ENCODE measurements at places on chromosomes 3 and 15. TPM values are rescaled to one million over a fixed set of nuclear protein-coding genes. Genes with fewer than 3 reads are reported as not detected.

The UROC1 gene
- not detected for total RNA-seq

The GOLGA6B gene
- total RNA-seq, result not detected

The CYP1A2 gene
- total RNA-seq, result not detected

The TUSC7 gene
- total RNA-seq, result not detected

The PTH1R gene
- total RNA-seq, result not detected

The DUOXA2 gene
- total RNA-seq, result not detected

The GUCA1C gene
- total RNA-seq, result not detected

The FSTL1 gene
- 0.40 TPM for total RNA-seq

The TMOD3 gene
- total RNA-seq, result 56.9 TPM

The COL7A1 gene
- 1.1 TPM for total RNA-seq

- no peaks in the 10 kb centered on the region for H3K27me3 ChIP-seq
- no peaks in the 10 kb centered on the region for H3K4me1 ChIP-seq
- H3K27ac ChIP-seq, result no peak overlapping the region
- H3K36me3 ChIP-seq, result no peaks in the 10 kb centered on the region
Measured at GRCh38 chr3:29426302-29427226, 145.7 kb downstream of the RBMS3 start.

- H3K27me3 ChIP-seq, result no peaks in the 10 kb centered on the region
- H3K4me1 ChIP-seq, result peaks cover 12% of the 10 kb centered on the region
- H3K36me3 ChIP-seq, result no peaks in the 10 kb centered on the region
Measured at GRCh38 chr3:53074366-53074696, 28.5 kb upstream of the SFMBT1 start.

- H3K27ac ChIP-seq, result no peak overlapping the region
- no peaks in the 10 kb centered on the region for H3K4me1 ChIP-seq
- no peaks in the 10 kb centered on the region for H3K27me3 ChIP-seq
- H3K36me3 ChIP-seq, result no peaks in the 10 kb centered on the region
- no peak overlapping the region for H3K4me3 ChIP-seq
Measured at GRCh38 chr15:47754312-47754711, 37.0 kb downstream of the SEMA6D start.

DNA sequence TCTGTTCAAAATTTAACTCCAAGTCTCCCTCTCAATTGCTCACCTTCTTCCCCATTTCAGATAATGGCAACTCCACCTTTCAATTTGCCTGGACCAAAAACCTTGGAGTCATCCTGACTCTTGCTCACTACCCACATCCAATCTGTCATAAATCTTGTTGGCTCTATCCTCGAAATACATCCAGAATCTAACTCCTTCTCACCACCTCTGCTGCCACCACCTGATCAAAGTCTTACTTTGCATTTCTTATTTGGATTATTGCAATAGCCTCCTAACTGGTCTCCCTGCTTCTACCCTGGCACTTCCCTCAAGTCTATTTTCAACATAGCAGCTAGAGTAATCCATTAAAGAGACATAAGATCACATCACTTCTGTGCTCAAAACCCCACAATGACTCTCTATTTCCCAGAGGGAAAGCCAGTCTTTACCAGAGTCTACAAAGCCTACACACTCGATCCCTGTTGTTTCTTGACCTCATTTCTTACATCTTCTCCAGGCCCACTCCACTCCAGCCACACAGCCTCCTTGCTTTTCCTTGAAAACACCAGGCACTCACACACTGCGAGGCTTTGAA is 86.6 kb downstream of the GPR156 start:
- no peak overlapping the region for H3K4me3 ChIP-seq
- H3K27ac ChIP-seq, result no peak overlapping the region
- H3K27me3 ChIP-seq, result no peaks in the 10 kb centered on the region
- no peaks in the 10 kb centered on the region for H3K36me3 ChIP-seq
- H3K4me1 ChIP-seq, result no peaks in the 10 kb centered on the region

- no peaks in the 10 kb centered on the region for H3K4me1 ChIP-seq
- no peak overlapping the region for H3K4me3 ChIP-seq
- no peak overlapping the region for H3K27ac ChIP-seq
- no peaks in the 10 kb centered on the region for H3K36me3 ChIP-seq
Measured at GRCh38 chr3:159803459-159803858, 185.2 kb upstream of the IL12A start.

GRCh38 chr15:47158573-47158972 is 558.7 kb upstream of the SEMA6D start:
- no peaks in the 10 kb centered on the region for H3K27me3 ChIP-seq
- no peaks in the 10 kb centered on the region for H3K36me3 ChIP-seq
- no peak for DNase-seq

DNA sequence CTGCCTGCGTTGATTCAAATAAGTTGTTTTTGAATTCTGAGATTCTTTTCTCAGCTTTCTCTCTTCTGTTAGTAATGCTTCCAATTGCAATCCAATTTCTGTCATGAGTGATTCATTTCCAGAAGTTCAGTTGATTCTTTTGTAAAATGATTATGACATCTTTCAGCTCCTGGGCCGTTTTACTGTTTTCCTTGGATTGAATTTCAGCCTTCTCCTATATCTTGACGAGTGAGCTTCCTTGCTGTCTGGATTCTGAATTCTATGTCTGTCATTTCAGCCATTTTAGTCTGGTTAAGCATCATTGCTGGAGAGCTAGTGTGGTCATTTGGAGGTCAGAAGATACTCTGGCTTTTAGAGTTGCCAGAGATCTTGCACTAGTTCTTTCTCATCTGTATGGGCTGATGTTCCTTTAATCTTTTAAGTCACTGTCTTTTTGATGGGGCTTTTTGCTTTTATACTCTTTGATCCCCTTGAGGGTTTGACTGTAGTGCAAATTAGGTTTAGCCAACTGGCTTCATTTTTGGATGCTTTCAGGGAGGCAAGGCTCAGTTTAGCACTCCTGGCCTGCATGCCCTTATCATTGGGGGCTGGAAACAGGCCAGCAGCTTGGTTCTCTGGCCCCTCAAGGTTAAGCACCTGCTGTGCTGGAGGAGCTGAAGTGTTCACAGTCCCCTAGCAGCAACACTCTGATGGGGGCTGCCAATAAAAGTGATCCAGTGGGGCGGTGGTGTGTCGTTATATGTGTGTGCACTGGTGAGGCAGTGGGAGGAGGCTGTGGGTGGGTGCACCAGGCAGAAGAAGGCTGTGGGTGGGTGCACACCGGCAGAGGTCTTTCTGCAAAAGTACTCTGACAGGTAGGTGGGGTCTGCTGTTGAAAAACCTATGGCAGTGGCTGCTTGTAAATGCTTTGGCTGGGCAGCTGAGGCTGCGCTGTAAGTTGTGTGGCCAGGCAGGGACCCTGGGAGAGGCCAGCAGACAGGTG is 51.2 kb downstream of the MCTP2 start:
- H3K4me3 ChIP-seq, result no peak overlapping the region
- peaks cover 57% of the 10 kb centered on the region for H3K4me1 ChIP-seq
- no peak for DNase-seq
- H3K27me3 ChIP-seq, result no peaks in the 10 kb centered on the region

DNA sequence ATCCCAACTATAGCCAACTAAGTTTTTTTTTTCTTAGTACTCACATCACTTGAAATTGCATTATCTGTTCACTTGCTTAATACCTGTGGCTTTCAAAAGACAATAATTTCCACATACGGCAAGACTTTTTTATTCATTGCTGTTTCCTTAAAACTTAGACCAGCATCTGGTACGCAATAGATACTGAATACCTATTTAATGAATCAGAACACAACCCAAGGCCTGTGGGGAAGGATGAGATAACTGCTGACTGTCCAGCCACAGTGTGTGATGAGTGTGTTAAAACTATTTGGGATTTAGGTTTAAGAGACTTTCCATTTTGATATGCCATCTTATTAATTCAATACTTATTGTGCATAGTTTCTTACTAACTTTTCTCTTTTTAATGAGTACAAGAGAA is 988.7 kb downstream of the NTRK3 start:
- DNase-seq, result no peak
- H3K4me3 ChIP-seq, result no peak overlapping the region
- peaks cover 3% of the 10 kb centered on the region for H3K27me3 ChIP-seq
- H3K36me3 ChIP-seq, result no peaks in the 10 kb centered on the region
- no peaks in the 10 kb centered on the region for H3K4me1 ChIP-seq

DNA sequence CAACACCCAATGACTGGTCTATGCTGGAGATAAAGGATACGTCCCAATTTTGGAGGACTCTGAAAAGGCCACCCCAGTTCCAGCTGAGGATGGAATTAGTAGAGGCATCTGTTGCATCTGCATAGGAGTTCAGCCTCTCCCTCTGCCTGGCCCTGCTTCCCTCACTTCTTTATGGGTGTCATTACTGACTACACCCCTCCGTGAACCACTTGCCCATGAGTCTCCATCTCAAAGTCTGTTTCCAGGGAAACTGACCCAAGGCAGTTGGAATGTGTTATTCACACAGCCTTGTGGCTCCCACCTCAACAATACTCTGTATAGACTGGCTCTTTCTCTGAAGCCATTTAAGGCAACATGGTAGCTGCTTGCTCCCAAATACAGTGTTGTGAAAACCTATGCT is 21.4 kb upstream of the PCOLCE2 start:
- no peak overlapping the region for H3K27ac ChIP-seq
- peaks cover 10% of the 10 kb centered on the region for H3K27me3 ChIP-seq
- H3K4me1 ChIP-seq, result no peaks in the 10 kb centered on the region
- DNase-seq, result no peak
- H3K4me3 ChIP-seq, result no peak overlapping the region
- H3K36me3 ChIP-seq, result no peaks in the 10 kb centered on the region

DNA sequence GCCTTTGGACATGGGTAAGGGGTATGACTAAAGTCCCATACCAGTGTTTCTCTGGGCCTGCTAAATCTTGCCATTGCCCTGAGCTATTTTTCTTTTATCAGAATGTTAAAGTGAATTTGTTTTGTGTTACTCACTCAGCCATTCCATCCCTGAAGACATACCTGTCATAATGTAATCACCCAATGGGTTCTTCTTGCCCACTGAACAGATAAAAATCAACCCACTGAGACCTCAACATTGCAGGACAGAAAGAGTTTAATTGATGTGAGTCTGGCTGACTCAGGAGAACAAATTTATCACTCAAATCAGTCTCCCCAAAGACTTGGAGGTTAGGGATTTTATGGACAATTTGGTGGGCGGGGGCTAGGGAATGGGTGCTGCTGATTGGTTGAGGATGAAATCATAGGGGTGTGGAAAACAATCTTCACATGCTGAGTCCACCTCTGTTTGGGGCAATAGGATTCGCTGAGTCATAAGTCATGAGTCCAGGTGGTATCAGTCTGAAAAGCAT is 47.4 kb downstream of the ILDR1 start:
- no peak overlapping the region for H3K4me3 ChIP-seq
- H3K4me1 ChIP-seq, result no peaks in the 10 kb centered on the region
- no peak overlapping the region for H3K27ac ChIP-seq
- DNase-seq, result no peak
- H3K36me3 ChIP-seq, result peaks cover 2% of the 10 kb centered on the region

DNA sequence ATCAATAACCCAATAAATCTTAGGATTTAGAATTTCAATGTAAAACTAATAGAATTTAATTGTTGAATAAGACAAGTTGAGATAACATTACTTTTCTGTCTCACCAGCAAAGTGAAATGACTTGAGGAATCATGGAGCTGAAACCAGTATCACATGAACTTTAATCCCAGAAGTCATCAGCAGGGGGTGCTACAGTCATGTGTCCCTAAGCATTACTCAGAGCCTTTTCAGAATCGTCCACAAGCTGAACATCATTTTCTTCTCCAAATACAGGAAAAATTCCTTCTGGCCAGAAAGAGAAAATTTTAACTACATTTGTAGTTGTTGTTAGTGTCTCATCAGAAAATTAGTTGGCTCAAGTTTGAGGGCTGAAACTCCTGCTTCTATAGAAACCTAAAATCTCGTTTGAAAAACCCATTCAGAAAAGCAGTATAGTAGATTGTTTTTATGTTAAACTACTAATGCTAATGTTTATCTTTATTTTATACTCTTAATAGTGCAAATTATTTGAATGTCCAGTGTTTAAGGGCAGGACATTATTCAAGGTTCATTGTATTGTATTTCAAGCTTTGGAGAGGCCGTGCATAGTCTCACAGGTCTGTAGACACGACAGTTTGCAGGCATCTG is 384.1 kb downstream of the PLOD2 start:
- H3K4me3 ChIP-seq, result no peak overlapping the region
- no peaks in the 10 kb centered on the region for H3K36me3 ChIP-seq
- no peak overlapping the region for H3K27ac ChIP-seq
- peak; percentile 10 for DNase-seq
- H3K27me3 ChIP-seq, result no peaks in the 10 kb centered on the region

DNA sequence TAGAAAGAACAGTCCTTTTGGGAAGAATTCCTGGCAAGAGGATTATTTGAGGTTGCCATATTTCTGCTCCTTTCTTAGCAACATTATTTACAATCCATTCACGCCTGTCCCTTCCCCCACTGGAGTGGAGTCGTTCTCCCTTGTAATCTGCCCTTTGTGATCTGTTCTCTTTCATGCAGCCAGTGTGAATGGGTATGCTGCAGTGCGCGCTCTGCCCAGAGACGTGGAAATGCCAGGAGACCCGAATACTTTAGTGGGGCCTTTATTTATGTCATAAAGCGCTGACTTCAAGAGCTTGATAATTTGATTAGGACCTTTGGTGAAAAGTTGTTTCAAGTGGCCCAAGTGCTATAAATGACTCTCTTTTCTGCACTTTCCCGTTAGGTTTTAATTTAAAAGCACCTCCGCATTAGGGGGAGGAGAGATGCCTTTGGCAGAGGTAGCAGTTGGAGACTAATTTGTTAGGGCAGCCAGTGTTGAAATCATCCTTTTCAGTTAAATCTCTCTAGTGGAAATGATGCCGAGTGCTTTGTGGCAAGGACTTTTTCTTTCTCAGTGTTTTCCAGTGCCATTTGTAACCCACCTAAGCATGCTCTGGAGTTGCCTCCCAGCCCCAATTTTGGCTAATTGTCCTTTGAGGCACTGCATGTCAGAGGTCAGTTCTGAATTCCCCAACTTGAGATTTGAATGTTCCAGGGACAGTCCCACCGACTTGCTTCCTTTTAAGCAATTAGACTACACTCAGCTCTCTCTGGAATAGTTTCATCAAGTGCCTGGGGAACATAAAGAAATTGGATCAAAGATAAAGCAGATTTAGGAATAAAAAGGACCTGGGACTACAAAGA is 52.4 kb downstream of the PSMD6 start:
- peak overlapping the region; percentile 71 for H3K4me3 ChIP-seq
- peaks cover 5% of the 10 kb centered on the region for H3K36me3 ChIP-seq
- H3K4me1 ChIP-seq, result peaks cover 91% of the 10 kb centered on the region

GRCh38 chr15:31245756-31246155 is 80.9 kb upstream of the KLF13 start:
- H3K27me3 ChIP-seq, result no peaks in the 10 kb centered on the region

GRCh38 chr3:177783767-177784166 is 586.5 kb upstream of the TBL1XR1 start:
- no peaks in the 10 kb centered on the region for H3K27me3 ChIP-seq
- no peak for DNase-seq

- DNase-seq, result no peak
- H3K4me3 ChIP-seq, result no peak overlapping the region
Measured at GRCh38 chr3:58036293-58037032, 28.2 kb downstream of the FLNB start.

DNA sequence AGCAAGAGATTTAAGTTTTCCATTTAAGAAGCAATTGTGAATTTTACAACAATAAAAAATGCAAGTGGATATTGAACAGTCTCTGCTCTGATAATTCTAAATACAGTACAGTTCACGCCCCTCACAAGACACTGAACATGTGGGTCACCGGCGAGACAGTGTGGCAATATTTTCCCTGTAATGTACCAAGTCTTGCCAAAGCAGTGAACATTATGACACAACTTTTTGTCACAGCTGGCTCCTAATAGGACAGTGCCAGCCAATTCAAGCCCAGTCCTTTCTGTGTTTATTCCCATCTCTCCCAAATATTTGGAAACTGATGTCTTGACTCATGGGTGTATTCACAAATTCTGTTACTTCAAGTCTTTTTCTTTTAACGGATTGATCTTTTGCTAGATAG is 62.3 kb downstream of the PPARG start:
- H3K4me3 ChIP-seq, result no peak overlapping the region
- no peaks in the 10 kb centered on the region for H3K36me3 ChIP-seq
- DNase-seq, result no peak
- no peaks in the 10 kb centered on the region for H3K4me1 ChIP-seq
- peaks cover 21% of the 10 kb centered on the region for H3K27me3 ChIP-seq

Data from activated CD4-positive, alpha-beta memory T cell treated with anti-CD3 and anti-CD28 coated beads for 36 hours (primary cell).